Stimulated activated CD4-positive, alpha-beta T cell treated with anti-CD3 and anti-CD28 coated beads, TNF-alpha, amount 100 ng/mL, for 48 hours (primary cell): ENCODE measurements at places on chromosomes 12 and 14.

GRCh38 chr12:74349925-74350324 lies 187.7 kb upstream of the ATXN7L3B start:
- no peak for DNase-seq

DNA sequence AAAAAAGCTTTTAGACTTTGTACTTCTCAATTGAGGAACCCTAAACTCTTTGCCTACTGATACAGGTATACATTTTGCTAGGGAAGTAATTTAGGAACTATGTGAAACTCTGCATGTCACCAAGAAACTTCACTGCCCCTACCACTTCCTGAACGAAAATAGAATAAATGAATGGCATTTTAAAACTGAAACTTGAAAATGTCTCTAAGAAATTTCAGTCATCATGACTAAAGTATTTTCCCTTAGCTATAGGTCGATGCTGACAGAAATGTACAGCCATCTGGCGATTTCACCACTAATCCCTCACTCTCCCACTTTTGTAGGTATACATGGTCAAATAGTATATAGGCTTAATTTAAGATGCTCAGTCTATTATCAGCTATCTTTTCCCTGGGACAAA lies 194.9 kb upstream of the SYT10 start:
- DNase-seq = no peak

DNA sequence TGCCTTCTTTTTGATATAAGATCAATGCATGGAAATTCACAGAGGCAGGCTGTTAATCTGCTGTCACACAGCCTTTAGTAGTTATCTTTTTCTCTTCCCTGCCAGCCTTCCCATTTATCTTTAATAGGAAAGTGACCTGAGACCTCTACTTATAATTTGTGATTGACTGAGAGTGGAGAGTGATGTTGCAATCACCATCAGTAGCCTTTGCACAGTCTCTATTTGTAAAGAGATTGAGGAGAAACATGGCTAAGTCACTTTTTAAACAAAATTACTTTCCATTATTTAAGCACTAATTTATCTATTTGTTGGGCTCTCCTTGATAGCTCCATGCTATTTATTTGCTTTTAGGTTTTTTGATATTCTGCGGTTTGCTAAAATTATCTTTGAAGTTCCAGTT lies 19.9 kb downstream of the LMNTD1 start:
- no peak for DNase-seq

DNA sequence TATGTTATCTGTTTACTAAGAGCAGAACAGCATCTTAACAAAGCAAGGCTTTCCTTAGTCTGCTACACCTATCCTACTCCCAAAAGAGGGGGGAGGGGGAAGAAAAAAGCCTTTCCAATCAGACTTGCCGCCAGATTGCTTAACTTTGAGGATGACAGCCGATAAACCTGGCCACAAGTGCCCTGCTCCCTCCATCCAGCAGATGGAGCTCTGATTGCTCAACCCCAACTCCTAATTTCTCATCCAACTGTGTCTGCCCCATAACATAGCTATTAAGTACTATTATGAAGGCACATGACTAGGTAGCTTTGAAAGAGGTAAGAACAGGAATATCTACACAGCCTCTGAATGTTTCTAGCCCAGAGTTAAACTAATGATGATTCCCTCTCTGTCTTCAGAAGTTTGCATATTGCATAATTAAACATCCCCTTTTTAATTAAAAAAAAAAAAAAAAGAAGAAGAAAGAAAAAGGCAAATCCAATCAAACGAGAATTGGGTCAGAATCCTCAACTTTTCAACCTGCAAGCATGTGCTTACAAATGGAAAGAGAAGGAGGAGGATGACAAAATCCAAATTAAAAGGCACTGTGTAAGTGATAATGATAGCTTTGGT lies 247.4 kb downstream of the GALC start:
- DNase-seq = no peak

DNA sequence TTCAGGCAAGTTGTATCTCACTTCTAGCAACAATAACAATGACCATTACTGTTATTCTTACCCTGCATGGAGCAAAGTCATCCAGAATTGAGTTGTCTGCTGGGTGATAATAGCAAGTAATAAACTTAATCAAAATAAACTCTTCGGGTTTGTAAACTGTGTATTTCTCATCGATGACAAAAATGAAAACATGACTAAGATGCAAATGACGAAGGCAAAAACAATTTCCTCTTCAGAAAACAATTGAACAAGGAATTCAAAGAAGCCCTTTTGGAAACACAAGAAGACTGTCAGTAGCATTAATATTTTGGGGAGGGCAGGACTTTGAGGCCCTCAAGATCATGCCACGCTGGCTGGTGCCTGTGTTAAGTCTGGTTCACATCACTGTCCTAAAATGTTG lies 232.0 kb downstream of the BTG1 start:
- DNase-seq = no peak

DNA sequence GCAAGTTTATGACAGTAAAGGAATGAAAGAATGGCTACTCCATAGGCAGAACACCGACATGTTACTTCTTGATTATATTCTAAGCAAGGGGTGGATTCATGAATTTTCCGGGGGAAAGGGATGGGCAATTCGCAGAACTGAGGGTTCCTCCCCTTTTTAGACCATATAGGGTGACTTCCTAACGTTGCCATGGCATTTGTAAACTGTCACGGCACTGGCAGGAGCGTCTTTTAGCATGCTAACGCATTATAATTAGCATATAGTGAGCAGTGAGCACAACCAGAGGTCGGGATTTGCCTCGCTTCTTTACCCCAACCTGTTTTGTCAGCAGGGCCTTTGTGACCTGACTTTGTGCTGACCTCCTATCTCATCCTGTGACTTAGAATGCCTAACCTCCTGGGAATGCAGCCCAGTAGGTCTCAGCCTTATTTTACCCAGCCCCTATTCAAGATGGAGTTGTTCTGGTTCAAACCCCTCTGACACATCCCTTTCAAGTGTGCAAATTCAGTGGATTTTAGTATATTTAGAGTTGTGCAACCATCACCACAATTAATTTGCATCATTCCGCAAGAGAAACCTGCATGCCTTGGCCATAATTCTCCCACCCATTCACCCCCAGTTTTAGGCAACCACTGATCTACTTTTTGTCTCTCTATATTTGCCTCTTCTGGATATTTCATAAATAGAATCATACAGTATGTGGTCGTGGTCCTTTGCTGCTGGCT lies 27.4 kb downstream of the PALS1 start:
- DNase-seq = no peak

GRCh38 chr14:91333650-91334039 lies 84.0 kb downstream of the CCDC88C start:
- DNase-seq = no peak

GRCh38 chr12:56522411-56523193 lies 982 bp downstream of the RBMS2 start:
- no peak for DNase-seq

- no peak for DNase-seq
Observed at GRCh38 chr12:109271418-109271817, 37.7 kb downstream of the FOXN4 start.

DNA sequence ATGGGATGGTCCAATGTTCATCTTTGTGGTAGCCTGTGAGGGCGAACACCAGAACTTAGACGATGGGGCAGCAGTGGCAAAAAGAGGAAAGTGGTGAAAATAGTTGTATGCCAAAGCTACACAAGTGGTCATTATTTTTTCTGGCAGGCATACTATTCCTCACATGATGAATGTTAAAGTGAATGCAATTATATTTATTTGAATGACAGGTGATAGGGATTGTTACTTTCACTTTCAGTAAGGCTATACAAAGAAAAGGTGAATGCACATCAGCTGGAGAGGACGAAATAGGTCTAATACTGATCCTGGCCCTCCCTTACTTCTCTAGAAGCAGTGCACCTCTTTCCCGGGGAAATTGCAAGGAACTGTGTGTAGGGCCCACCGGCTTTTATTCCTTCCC lies 470.1 kb downstream of the TMTC2 start:
- DNase-seq = no peak

- no peak for DNase-seq
Observed at GRCh38 chr12:41407232-41407799, 219.2 kb downstream of the PDZRN4 start.

DNA sequence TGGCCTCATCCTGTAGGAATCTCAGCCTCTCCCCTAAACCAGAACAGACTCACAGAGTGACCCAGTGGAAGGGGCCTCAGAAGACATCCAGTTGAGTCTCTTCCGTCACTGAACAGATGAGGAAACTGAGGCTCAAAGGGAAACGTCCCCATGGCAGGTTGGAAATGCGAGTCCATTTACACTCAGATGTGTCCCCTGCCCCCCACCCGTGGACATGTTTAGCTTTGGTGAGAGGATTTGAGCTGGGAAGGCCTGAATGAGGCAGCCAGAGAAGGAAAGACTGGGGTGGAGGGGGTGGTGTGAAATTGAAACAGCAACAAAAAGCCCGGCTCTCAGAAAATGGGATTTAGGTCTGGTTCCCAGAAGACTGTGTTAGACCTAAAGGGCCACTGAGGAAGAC lies 1.7 kb downstream of the FAIM2 start:
- no peak for DNase-seq

- DNase-seq = no peak
Observed at GRCh38 chr12:69844836-69845235, 19.8 kb downstream of the MYRFL start.

DNA sequence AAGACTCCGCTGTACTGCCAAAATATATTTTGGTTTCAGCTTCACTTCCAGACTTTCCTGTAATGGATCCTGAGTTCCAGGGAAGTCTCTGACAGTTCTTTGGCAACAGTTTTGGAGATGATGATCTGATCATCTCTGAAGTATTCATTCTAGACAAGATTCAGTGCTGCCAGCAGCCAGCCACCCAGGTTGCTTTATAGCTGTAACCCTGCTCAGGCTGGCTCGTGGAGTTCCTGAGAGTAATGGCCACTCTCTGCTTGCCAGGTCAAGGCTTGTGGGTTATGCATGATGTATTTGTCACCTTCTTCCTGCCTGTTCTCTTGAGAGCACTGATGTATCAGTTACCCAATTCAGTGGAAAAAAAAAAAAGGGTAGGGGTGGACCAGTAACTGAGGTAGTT lies 124.3 kb downstream of the PPHLN1 start:
- DNase-seq = no peak

DNA sequence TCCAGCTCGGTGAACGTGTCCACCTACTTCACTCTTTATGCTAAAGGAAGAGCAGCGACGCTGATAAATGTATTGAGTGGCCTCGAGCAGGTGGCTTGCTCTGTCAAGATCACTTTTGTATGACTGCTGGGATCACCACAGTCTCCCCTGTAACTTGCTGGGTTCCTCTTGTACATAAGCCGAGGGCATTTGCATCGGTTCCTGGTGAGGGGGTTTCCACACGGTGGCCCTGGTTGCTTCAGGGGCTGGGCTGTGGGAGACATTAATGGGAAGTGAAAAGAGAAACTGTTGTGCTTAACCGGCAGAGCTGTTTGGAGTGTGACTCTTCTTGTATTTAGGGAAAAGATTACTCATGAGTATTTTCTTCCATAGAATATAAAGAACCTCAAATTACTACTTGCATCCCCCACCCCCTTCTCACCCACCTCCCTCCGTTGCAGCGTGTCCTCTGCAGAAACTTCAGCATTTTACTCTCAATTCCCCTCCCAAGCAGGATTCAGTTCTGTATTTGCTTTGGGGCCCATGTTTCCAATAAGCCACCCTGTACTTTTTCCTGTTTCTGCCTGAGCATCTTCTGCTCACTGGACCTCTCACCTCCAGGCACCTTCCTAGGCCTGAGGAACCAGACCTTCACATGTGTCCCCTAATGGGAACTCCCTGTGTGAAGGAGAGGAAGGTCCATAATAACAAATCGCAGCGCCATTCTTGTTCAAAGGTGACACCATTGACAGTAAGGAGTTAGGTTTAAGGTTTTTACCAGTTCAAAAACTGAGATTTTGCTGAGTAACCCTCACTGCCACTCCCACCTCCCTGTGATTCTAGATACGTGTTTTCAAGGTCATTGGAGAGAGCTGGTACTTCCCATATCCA lies 187.0 kb downstream of the ETV6 start:
- peak; percentile 58 for DNase-seq

GRCh38 chr12:62720661-62721330 lies 214.2 kb downstream of the PPM1H start:
- DNase-seq = no peak

GRCh38 chr14:106489112-106489881 lies 962.9 kb downstream of the TMEM121 start:
- DNase-seq = peak; percentile 26

DNA sequence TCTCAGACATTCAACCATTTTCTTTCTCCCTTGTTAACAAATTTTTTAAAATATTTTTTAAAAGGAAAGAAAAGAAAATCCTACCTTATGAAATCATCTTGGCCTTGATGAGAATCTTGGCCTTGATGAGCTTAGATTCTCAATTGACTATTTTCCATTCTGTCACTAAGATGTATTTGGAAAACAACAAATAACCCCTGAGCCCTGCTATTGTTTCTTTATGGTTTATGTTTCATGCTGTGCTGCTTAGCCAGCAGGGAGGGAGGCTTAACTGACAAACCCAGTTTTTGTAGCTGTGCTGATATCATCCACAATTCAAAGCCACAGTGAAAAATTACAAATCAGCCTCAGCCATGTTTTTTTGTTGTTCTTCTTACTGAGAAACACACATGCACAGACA lies 404.1 kb downstream of the RAD51B start:
- DNase-seq = no peak

- DNase-seq = no peak
Observed at GRCh38 chr12:20376984-20377383, 8.6 kb downstream of the PDE3A start.

GRCh38 chr12:53969588-53970259 lies 3.2 kb upstream of the HOXC11 start:
- no peak for DNase-seq

DNA sequence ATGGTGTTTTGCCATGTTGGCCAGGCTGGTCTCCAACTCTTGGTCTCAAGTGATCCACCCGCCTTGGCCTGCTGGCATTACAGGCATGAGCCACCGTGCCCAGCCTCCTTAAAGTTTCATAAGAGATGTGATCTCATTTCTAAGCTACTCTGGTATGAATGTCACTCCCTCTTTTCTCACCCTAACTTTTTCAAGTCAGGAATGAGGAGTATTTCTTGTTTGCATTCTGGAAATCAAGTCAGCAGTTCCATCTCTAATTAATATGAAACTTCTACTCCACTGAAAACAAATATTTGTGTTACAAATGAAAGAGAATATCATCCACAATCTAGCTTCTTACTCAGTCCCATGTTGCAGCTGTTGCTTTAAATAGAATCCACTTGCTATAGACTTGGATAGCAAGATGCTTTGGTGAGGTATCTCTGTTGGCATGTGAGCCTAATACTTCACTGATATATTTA lies 61.3 kb downstream of the ARF6 start:
- no peak for DNase-seq

- peak; percentile 5 for DNase-seq
Observed at GRCh38 chr12:8609061-8609570, 3.5 kb downstream of the AICDA start.

GRCh38 chr12:45200491-45201043 lies 15.3 kb upstream of the ANO6 start:
- DNase-seq = no peak

DNA sequence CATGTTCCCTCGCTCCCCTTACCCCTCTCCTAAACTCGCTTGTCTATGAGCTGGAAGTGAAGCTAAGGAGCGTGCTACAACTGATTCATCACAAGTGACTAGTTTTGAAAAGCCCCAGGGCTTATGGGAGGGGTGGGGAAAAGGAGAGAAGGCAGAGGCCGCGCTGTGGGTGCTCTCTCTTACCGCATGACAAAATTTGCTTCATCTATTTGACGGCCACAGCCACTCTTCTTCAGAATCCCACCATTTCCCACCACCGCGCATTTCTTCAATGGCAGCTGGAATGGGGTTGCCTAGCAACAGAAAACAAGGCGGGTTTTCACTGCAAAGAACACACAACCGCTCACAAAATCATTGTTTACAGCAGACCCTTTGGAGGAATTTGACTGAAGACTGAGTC lies 79.4 kb downstream of the ST8SIA1 start:
- DNase-seq = no peak

GRCh38 chr12:90991952-90992465 lies 12.8 kb downstream of the EPYC start:
- no peak for DNase-seq
